ENCODE measurements at places on chromosomes 6 and 20. TPM values are rescaled to one million over a fixed set of nuclear protein-coding genes. Genes with fewer than 3 reads are reported as not detected.

ZSWIM1 gene
- 16.2 TPM for total RNA-seq

RNF217 gene
- total RNA-seq, result 23.8 TPM

BLTP3A gene
- 19.2 TPM for total RNA-seq

SNAI1 gene
- total RNA-seq, result not detected

SASH1 gene
- 13.8 TPM for total RNA-seq

CST2 gene
- 7.0 TPM for total RNA-seq

BTBD9 gene
- 10.5 TPM for total RNA-seq

SLC22A16 gene
- total RNA-seq, result 0.71 TPM

TNNC2 gene
- not detected for total RNA-seq

TMEM14B gene
- total RNA-seq, result 86.5 TPM

RAET1L gene
- total RNA-seq, result 1.8 TPM

LY86 gene
- not detected for total RNA-seq

FGD2 gene
- 0.68 TPM for total RNA-seq

COL10A1 gene
- not detected for total RNA-seq

SLC17A1 gene
- total RNA-seq, result not detected

MTG2 gene
- total RNA-seq, result 19.5 TPM

FAM83C gene
- total RNA-seq, result not detected

SLC17A3 gene
- total RNA-seq, result not detected

FNDC1 gene
- 1.3 TPM for total RNA-seq

IRF4 gene
- total RNA-seq, result 0.21 TPM

EYA4 gene
- 0.58 TPM for total RNA-seq

Measured in kidney epithelial cell (primary cell).